ENCODE measurements at places on chromosomes 3 and 15.

- DNase-seq = no peak
Measured at GRCh38 chr15:70636540-70637165, 126.7 kb downstream of the UACA start.

DNA sequence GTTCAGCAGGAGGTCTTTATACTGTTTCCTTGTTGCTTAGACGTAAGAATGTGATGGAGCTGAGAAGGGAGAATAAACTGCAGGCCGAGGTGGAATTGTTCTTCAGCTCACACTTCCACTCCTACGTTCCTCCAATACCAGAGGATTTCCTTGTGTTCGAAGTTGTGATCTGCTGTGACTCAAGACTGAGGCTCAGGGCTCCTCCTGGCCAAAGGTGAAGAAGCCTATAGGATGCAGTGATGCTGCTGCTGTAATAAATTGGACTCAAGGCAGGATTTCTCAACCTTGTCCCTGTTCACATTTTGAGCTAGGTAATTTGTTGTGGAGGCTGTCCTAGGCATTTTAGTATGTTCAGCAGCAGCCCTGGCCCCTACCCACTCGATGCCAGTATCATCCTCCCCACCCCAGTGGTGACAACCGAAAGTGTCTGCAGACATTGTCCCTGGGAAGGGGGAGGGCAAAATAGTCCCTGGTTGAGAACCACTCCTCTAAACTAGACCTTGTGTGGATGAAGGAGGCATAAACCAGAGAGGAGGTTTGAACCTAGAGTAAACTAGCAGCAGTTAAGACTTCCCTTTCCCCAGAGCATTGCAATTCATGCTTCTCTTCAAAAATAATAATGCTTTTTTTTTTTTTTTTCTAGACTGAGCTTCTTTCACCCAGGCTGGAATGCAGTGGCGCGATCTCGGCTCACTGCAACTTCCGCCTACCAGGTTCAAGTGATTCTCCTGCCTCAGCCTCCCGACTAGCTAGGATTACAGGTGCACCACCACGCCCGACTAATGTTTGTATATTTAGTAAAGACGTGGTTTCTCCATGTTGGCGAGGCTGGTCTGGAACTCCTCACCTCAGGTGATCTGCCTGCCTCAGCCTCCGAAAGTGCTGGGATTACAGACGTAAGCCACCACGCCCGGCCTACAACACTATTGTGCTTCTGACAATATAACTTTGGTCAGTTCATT, 11.1 kb downstream of the RAP2B start:
- DNase-seq = peak; percentile 58

DNA sequence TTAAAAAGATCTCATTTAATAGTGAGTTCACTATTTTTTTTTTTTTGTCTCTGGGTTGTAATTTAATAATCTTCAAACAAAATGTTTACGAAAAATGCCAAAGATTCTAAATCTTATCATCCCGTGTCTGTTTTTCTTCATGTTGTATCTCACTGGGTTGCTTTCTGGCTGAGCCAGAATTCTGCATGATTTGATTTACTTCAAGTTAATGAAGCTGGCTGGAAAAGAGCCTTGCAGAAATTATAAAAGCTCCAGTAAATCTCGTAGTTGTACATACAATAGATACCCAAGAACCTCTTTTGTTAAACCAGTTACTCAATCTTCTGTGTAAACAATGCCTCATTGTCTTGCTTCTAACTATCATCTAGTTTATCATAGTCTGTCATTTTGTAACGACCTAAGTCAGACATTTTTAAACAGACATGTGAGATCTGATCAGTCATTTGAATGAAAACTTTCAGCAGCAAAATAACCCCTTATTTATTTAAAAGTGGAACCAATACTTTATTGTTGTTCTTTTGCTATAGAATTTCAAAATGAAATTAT, 249.0 kb downstream of the MCTP2 start:
- DNase-seq = no peak

DNA sequence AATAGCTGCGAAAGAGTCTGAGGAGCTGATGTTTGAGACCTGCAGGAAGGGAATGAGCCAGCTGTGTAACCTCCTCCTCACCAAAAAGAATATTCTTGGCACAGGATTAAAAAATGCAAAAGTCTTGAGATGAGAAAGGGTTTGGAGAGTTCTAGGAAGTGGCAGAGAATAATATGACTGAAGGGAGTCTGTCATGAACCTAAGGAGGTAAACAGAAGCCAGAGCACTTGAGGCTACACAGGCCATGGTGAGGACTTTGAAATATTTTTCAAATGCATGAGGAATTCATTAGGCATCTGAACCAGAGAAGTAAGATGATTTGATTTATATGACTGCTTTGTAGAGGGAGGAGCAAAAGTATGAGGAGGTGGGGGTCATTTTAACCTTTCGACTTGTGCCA, 347.8 kb downstream of the EPHA3 start:
- DNase-seq = no peak

GRCh38 chr3:38054499-38055001, 15.5 kb downstream of the DLEC1 start:
- no peak for DNase-seq

Measured in small intestine (tissue), 16 donors.